ENCODE measurements at places on chromosomes 3 and 15.

GRCh38 chr3:87324609-87325008 lies 48.2 kb upstream of the POU1F1 start:
- no peak for DNase-seq

DNA sequence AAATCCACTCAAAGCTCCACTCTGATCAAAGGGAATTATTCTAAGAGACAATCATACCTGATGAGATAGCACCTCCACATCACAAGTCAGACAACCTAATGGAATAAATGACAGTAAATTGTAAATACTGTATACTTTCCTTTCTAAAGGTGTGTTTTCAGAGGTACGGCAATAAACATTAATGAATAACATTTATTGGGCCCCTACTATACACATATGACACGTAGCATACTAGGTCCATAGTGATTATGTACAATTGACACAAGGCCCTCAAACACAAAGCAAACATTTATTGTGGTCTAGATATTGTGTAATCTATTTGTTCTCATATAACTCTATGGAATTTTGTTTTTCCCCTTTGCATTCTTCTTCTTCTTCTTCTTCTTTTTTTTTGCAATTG lies 429.8 kb downstream of the FOXP1 start:
- DNase-seq, result no peak

DNA sequence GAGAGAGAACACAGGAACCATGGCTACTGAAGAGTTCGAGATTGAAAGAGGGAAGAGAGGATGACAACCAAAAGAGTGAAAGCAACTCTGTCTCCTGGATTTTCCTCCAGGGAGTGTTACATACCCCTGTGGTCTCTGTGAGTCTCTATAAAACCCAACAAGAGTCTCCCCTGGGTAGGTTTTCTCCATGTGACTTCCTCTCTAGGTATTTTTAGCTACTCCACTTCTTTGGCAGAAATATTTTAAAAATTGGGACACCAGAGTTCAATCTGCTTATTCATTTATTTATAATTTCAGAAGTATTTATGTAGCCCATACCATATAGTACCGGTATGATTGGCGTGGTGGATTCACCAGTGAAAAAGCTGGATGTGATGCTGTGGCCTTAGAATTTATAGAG lies 671.7 kb upstream of the NR2F2 start:
- DNase-seq, result no peak

GRCh38 chr3:97820780-97821179 lies 1.0 kb upstream of the CRYBG3 start:
- no peak for DNase-seq

- no peak for DNase-seq
Observed at GRCh38 chr3:73550032-73550431, 74.7 kb downstream of the PDZRN3 start.

GRCh38 chr3:134013280-134013679 lies 16.4 kb downstream of the SLCO2A1 start:
- DNase-seq, result no peak

DNA sequence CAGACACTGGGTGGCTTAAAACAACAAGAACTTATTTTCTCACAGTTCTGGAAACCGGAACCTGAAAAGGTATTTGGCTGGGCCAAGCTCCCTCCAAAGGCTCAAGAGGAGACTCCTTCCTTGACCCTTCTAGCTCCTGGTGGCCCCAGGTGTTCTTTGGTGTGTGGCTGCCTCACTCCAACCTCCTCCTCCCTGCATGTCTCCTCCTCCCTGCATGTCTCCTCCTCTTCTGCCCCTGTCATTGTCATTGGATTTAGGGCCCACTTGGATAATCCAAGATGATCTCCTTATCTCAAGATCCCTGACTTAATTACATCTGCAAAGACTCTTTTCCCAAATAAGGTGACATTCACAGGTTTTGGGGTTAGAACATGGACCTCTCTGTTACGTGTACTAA lies 69.8 kb upstream of the MFGE8 start:
- no peak for DNase-seq

GRCh38 chr3:167716920-167717319 lies 17.8 kb downstream of the PDCD10 start:
- DNase-seq, result no peak

GRCh38 chr3:72390841-72391240 lies 457.4 kb downstream of the SHQ1 start:
- DNase-seq, result no peak

GRCh38 chr3:134536781-134537180 lies 50.9 kb downstream of the CEP63 start:
- DNase-seq, result no peak

Data from H1 (cell line).